ENCODE measurements at places on chromosomes 4 and X.
A peak's percentile ranks its signal among the peaks of the same experiment; 100 is the strongest.

GRCh38 chrX:108261549-108262203 lies 170.1 kb downstream of the ATG4A start:
- no peak for DNase-seq

- no peak for DNase-seq
These were observed 226.1 kb upstream of the F9 start for GRCh38 chrX:139304471-139304870.

- no peak for DNase-seq
These were observed 157.3 kb downstream of the AASDH start for GRCh38 chr4:56229947-56230346.

DNA sequence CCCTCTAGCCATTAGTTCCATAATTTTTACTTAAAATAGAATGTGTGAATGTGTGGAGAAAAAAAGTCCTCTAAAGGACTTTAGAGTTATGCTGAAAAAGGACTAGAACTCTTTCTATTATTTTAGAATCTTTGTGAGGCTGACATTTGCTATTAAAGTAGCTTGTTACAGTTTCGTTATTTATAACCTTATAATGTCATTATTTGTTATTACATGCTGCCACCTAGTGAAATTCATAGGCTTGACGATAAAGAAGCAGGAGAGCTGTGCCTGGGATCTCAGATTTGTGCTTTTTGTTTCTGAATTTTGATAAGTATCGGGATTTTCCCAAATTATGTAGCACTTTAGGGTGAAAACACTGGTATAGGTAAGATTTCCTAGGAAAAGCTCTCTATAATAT lies 38.5 kb upstream of the TAPT1 start:
- peak; percentile 35 for DNase-seq

All from HCT116 (cell line).